ENCODE measurements at places on chromosomes 11 and 22.
A peak's percentile ranks its signal among the peaks of the same experiment; 100 is the strongest.

GRCh38 chr11:33452836-33453624, 195.8 kb downstream of the HIPK3 start:
- no peak for DNase-seq

- no peak for DNase-seq
Measured at GRCh38 chr22:19040391-19040861, 81.8 kb downstream of the DGCR2 start.

- no peak for DNase-seq
Measured at GRCh38 chr11:17760102-17761029, 25.8 kb downstream of the KCNC1 start.

DNA sequence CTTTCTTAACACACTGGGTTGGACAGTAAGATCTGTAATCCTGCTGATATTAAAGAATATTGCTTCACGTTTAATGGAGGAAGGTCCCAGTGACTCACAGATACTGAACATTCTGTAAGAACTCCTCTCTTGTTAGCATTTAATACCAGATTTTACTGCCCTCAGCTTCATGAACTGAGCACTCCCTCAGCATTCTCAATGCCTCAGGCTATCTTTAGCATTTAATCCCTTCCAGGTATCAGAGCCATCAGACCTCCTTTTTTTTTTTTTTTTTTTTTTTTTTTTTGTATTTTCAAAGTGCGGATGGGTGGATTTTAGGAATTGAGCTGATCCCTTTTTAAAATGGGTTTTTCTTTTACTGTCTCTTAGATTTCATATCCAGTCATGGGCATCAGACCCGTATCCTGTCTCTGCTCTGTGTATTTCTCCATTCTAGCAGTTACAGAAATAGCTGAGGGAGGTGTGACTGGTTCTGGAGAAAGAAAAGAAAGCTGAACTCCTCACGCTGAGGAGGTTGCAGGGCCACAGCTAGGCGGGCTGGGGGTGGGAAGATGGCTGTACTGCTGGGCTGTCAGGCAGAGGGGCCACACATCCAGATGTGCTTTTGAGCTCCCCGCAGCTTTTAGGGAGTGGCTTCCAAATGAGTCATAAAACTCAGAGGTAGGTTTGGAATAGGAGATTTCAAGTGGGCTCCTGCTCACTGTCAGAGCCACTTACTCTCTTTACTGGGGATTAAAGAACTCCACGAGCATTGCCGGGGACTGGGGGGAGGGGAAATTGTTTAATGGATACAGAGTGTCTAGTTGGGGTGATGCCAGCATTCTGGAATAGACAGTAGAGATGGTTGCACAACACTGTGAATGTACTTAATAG, 97.0 kb downstream of the SYT9 start:
- no peak for DNase-seq

GRCh38 chr22:49530671-49531367, 296.9 kb downstream of the BRD1 start:
- no peak for DNase-seq

- peak; percentile 91 for DNase-seq
Measured at GRCh38 chr22:23893945-23894709, at the start of gene MIF. MIF (plus strand) TSS chr22:23894383; CDS start chr22:23894475, 92 bp downstream.

DNA sequence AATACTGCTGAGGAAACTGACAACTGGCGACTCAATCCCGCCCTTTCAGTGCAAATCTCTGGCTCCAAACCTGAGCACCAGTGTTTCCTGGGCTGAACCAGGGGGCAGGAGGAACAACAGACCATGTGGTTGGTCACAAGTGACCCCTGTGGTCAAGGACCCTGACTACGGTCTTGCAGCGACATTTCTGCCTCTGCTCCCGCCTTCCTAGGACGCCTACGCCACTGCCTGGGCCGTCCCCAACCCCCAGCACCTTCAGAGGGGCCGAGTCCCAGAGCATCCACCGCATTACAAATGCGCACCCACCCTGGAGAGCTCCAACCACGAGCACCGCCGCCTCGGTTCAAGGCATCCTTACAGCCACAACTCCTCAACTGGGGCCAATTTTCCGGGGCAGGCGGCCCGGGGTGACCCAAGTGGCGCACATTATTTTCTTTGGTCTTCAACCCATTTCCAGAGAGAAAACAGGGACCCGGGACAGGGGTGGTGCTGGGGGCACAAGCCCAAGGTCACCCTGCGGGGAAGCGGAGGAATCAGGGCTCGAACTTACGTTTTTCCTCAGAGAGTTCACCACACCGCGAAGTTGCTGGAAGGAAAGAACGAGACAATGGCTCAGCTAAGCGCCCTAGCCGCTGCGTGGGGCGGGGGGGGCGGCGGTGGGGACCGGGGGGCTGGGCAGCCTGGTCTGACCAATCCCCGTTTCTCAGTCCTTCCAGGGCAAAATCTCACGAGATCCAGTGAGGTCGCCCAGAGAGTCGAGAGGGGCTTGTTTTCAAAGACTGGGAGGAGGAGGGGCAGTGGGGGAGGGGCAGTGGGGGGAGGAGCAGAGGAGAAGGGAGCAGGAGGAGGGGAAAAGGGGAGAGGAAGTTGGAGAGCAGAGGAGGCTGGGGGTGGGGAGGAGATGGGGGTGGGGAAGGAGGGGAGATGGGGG, 1.8 kb downstream of the PRAME start:
- no peak for DNase-seq
